ENCODE measurements at places on chromosomes 11 and 22. TPM values are rescaled to one million over a fixed set of nuclear protein-coding genes. Genes with fewer than 3 reads are reported as not detected.

GRCh38 chr11:74021998-74022397 lies 13.1 kb upstream of the UCP3 start:
- no peaks in the 10 kb centered on the region for H3K36me3 ChIP-seq
- no peak overlapping the region for H3K27ac ChIP-seq
- peaks cover 54% of the 10 kb centered on the region for H3K4me1 ChIP-seq
- no peak for DNase-seq
- no peaks in the 10 kb centered on the region for H3K27me3 ChIP-seq

The MS4A8 gene
- total RNA-seq: not detected

DNA sequence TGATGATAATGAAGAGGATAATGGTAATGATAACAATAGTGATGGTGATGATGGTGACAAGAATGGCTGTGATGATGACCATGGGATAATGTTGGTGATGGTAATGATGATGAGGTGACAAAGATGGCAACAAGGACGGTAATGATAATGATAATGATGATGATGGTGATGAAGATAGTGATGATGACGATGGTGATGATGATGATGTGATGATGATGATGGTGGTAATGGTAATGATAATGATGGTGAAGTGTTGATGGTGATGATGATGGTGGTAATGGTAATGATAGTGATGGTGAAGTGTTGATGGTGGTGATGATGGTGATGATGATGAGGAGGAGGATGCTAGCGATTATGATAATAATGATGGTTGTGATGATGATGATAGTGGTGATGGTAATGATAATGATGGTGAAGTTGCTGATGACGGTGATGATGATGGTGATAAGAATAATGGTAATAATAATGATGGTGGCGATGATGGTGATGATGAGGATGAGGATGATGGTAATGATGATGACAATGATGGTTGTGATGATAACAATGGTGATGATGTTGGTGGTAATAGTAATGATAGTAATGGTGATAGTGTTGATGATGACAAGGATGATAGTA lies 54.7 kb upstream of the OPCML start:
- no peak for DNase-seq
- H3K4me1 ChIP-seq: no peaks in the 10 kb centered on the region
- no peak overlapping the region for H3K27ac ChIP-seq
- no peak overlapping the region for H3K4me3 ChIP-seq
- H3K36me3 ChIP-seq: no peaks in the 10 kb centered on the region

The ROBO4 gene
- total RNA-seq: 47.6 TPM

DNA sequence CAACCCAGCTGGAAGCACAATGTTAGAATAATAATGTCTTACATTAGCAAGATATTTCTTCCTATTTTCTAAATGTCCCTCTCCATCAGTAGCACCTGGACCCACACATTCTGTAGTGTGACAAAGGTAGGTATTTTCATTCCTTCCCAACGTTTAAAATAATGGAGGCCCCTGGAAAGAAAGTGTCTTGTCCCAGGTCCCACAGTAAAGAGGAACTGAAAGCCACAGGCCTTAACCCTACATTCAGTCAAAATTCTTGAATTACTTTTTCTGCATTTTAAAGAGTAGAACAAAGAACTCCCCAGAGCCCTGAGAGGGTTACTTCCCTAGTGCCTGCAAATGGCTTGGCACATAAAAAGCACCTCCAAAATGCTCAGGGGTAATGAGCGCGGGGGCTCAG lies 26.3 kb downstream of the OPCML start:
- H3K36me3 ChIP-seq: no peaks in the 10 kb centered on the region
- no peak overlapping the region for H3K27ac ChIP-seq
- no peak overlapping the region for H3K4me3 ChIP-seq
- H3K4me1 ChIP-seq: no peaks in the 10 kb centered on the region

The SLC5A12 gene
- total RNA-seq: not detected

GRCh38 chr11:4641501-4641900 lies 2.3 kb upstream of the OR51E1 start:
- H3K27me3 ChIP-seq: no peaks in the 10 kb centered on the region
- no peak overlapping the region for H3K27ac ChIP-seq
- no peak overlapping the region for H3K4me3 ChIP-seq
- peaks cover 8% of the 10 kb centered on the region for H3K4me1 ChIP-seq
- no peak for DNase-seq

The CD3D gene
- total RNA-seq: 2.3 TPM

The CNTF gene
- total RNA-seq: 1.7 TPM

The BATF2 gene
- total RNA-seq: 2.9 TPM

The C1QTNF4 gene
- 1.1 TPM for total RNA-seq

GRCh38 chr11:93225662-93226061 lies 27.9 kb upstream of the SLC36A4 start:
- no peaks in the 10 kb centered on the region for H3K36me3 ChIP-seq
- H3K4me3 ChIP-seq: no peak overlapping the region
- no peak for DNase-seq
- H3K27me3 ChIP-seq: no peaks in the 10 kb centered on the region
- H3K4me1 ChIP-seq: no peaks in the 10 kb centered on the region
- no peak overlapping the region for H3K27ac ChIP-seq

DNA sequence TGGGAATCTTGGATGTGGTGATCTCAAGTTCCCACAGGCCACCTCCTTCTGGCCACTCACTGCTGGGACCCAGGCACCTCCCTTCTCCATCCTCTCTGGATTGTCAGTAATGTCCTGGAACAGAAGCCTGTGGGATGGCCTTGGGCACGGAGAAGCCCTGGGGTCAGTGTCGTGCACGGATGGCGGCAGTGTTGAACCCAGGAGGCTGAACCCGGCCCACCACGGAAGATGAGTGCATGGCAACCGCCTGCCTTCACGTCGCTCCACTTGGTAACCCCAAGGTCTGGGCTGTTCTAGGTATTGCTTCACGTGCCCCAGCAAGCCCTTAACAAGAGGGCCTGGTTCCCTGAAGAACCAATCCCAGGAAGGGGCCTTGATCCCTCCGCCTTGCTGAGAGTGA lies 7.1 kb downstream of the THYN1 start:
- H3K4me3 ChIP-seq: no peak overlapping the region
- H3K36me3 ChIP-seq: peaks cover 62% of the 10 kb centered on the region
- no peak for DNase-seq
- H3K27ac ChIP-seq: no peak overlapping the region
- H3K4me1 ChIP-seq: no peaks in the 10 kb centered on the region

DNA sequence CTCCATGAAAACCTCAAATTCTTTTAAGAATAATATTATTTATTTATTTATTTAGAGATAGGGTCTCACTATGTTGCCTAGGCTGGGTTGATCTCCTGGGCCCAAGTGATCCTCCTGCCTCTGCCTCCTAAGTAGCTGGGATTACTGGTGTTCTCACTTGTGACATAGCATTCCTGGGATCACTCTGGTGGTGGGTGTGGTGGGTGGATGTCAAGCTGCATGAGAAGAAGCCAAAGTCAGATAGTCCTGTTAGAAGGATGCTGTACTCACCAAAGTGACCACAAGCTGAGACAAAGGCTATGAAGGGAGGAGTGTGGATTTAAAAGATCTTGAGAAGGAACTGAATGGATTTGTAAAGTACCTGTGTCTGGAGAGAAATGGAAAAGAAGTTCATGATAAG lies 87.9 kb upstream of the SPON1 start:
- H3K4me3 ChIP-seq: no peak overlapping the region
- H3K36me3 ChIP-seq: no peaks in the 10 kb centered on the region
- DNase-seq: no peak
- H3K27ac ChIP-seq: no peak overlapping the region
- H3K27me3 ChIP-seq: no peaks in the 10 kb centered on the region

The DDIAS gene
- 0.25 TPM for total RNA-seq

The RPLP2 gene
- total RNA-seq: 380 TPM

GRCh38 chr11:65891219-65892136 lies 1.0 kb downstream of the CCDC85B start:
- H3K4me1 ChIP-seq: peaks cover 55% of the 10 kb centered on the region
- H3K36me3 ChIP-seq: no peaks in the 10 kb centered on the region
- H3K4me3 ChIP-seq: peak overlapping the region; percentile 59
- DNase-seq: no peak
- H3K27ac ChIP-seq: peak overlapping the region; percentile 83
- H3K27me3 ChIP-seq: no peaks in the 10 kb centered on the region

DNA sequence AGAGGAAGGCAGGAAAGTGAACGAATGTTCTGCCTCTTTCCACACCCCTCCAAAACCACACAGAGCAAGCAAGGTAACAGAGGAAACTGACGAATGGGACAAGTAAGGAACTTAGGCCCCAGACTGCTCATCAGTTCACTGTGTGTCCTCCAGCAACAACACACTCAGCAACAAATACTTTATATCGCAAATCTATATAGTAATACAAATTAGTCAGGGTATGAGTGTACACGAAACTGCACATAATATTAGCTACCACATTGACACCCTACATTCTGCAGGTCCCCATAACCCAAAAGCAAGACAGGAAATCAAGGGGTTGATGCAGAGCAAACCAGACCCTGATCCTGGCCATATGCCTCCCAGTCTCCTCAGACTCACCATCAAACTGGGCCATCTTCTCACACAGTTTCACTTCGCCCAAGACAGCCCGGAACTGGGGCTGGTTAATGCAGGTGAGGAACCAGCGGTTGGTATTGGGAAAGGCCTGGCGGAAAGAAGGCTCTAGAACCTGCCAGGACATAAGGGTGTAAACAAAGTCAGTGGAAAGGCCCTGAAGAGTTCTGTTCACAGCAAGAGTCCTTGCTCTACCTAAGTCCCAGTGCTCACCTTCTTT lies 6.6 kb downstream of the EEF1G start:
- H3K27me3 ChIP-seq: no peaks in the 10 kb centered on the region
- peaks cover 87% of the 10 kb centered on the region for H3K36me3 ChIP-seq
- no peak overlapping the region for H3K4me3 ChIP-seq
- no peak for DNase-seq
- H3K4me1 ChIP-seq: peaks cover 3% of the 10 kb centered on the region
- H3K27ac ChIP-seq: no peak overlapping the region

The MCAM gene
- 25.3 TPM for total RNA-seq

The SLC6A5 gene
- total RNA-seq: not detected

GRCh38 chr22:25497181-25497641 lies 67.3 kb upstream of the GRK3 start:
- H3K4me1 ChIP-seq: peaks cover 15% of the 10 kb centered on the region
- H3K4me3 ChIP-seq: no peak overlapping the region
- H3K36me3 ChIP-seq: no peaks in the 10 kb centered on the region
- H3K27ac ChIP-seq: no peak overlapping the region

- no peaks in the 10 kb centered on the region for H3K27me3 ChIP-seq
- peak; percentile 72 for DNase-seq
- no peak overlapping the region for H3K4me3 ChIP-seq
- H3K36me3 ChIP-seq: no peaks in the 10 kb centered on the region
- H3K27ac ChIP-seq: no peak overlapping the region
Measured at GRCh38 chr11:65141896-65142494, 7.7 kb upstream of the SYVN1 start.

The ME3 gene
- total RNA-seq: 29.4 TPM

DNA sequence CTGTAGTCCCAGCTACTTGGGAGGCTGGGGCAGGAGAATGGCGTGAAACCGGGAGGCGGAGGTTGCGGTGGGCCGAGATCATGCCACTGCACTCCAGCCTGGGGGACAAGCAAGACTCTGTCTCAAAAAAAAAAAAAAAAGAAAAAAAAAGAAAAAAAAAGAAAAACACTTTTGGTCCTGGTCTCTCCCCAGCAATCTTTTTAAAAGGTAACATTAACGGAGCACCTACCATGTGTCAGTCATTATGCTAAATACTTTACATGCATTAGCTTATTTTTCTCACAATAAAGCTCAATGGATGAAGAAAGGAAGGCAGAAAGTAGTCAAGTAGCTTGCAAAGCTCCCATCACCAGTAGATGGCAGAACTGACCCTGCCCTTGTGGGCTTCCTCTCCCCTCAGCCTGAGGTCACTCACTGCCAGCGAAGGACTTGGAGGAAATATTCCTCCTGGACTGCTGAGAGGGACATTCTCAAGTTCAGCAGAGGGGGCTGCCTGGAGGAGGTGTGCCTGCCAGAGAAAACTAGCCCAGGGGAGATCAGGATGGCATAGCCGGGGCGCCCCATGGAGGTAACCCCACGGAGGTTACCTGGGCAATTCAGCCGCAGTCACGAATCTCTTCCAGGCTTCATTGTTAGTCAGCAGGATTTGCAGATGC lies 15.5 kb downstream of the APOL3 start:
- no peak overlapping the region for H3K4me3 ChIP-seq
- H3K36me3 ChIP-seq: no peaks in the 10 kb centered on the region
- no peaks in the 10 kb centered on the region for H3K27me3 ChIP-seq
- no peak overlapping the region for H3K27ac ChIP-seq

DNA sequence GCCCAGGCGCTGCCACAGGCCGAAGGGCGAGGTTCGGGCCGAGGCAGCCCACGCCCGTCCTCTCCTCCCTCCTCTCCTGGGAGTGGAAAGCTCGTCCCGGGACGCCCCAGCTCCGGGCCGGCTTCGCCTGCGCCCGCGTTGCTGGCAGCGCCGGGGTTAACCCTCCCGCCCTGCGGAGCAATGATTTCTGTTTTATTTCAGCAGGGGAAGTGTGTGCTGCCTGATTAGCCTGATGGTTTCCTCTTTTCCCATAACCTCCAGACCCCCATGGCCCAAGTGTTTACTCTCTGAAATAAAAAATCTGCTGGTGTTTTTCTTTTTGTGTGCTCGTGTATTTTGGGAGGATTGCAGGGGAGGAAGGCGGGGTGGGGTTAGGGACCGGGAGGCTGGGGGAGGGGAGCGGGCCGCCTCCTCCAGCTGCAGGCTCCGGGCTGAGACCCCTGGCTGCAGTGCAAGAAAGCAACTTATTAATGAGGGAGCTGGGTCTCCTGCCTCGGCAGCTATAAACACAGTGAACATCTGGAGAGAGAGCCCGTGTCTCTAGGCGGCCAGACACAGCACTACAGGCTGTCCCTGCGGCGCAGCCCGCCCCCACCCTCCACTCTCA lies 38.6 kb downstream of the ETS1 start:
- peak; percentile 29 for DNase-seq
- H3K4me1 ChIP-seq: peaks cover 19% of the 10 kb centered on the region
- H3K36me3 ChIP-seq: no peaks in the 10 kb centered on the region
- peak overlapping the region; percentile 31 for H3K4me3 ChIP-seq
- H3K27me3 ChIP-seq: no peaks in the 10 kb centered on the region
- peak overlapping the region; percentile 90 for H3K27ac ChIP-seq

The KCNJ11 gene
- 18.9 TPM for total RNA-seq

The GALNT18 gene
- total RNA-seq: 60.7 TPM

The SNX32 gene
- total RNA-seq: 0.45 TPM

DNA sequence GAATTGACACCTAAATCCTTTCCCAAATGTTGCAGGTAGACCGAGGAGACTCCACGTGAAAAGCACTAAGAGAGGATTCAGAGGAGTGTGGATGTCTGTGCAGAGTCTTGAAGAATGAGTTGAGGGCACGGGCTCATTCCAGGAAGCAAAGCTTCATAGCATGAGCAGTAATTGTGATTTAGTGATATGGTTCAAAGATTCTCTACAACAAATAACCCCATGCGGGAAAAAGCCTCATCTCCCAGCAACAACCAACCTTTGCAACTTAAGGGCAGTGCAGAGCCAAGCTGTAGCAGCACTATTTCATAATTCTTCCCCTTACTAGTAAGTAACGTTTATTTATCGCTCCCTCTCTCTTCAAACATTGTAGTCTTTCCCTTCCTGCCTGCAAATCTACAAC lies 87.5 kb upstream of the CLMP start:
- DNase-seq: no peak
- no peaks in the 10 kb centered on the region for H3K4me1 ChIP-seq
- no peaks in the 10 kb centered on the region for H3K27me3 ChIP-seq
- no peak overlapping the region for H3K27ac ChIP-seq

The MOGAT2 gene
- not detected for total RNA-seq

- H3K27me3 ChIP-seq: no peaks in the 10 kb centered on the region
- H3K27ac ChIP-seq: no peak overlapping the region
- DNase-seq: no peak
- H3K4me3 ChIP-seq: no peak overlapping the region
Measured at GRCh38 chr11:71204294-71204693, 48.1 kb downstream of the SHANK2 start.

The TMEM225 gene
- not detected for total RNA-seq

Data from thyroid gland (tissue), 4 donors.